DMS79 treated with DMSO at 0.1 percent for 48 hours (cell line): ENCODE measurements at places on chromosomes 4 and X.

- no peak for DNase-seq
Observed at GRCh38 chr4:86032476-86033022, 327.3 kb downstream of the MAPK10 start.

- peak; percentile 70 for DNase-seq
Observed at GRCh38 chr4:41420541-41420940, 117.4 kb upstream of the LIMCH1 start.

DNA sequence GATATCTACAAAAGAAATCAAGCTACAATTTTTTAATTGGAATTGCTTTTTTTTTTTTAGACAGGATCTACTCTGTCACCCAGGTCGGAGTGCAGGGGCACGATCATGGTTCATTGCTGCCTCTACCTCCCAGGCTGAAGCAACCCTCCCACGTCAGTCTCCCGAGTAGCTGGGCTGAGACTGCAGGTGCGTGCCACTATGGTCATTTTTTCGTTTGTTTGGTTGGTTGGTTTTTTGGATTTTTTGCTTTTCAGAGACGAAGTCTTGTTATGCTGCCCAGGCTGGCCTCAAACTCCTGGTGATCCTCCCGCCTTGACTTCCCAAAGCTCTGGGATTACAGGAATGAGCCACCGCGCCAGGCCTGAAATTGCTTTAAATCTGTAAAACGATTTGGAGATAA is 15.6 kb downstream of the RGN start:
- no peak for DNase-seq

GRCh38 chr4:2359591-2360395 is 58.7 kb downstream of the ZFYVE28 start:
- DNase-seq = no peak

DNA sequence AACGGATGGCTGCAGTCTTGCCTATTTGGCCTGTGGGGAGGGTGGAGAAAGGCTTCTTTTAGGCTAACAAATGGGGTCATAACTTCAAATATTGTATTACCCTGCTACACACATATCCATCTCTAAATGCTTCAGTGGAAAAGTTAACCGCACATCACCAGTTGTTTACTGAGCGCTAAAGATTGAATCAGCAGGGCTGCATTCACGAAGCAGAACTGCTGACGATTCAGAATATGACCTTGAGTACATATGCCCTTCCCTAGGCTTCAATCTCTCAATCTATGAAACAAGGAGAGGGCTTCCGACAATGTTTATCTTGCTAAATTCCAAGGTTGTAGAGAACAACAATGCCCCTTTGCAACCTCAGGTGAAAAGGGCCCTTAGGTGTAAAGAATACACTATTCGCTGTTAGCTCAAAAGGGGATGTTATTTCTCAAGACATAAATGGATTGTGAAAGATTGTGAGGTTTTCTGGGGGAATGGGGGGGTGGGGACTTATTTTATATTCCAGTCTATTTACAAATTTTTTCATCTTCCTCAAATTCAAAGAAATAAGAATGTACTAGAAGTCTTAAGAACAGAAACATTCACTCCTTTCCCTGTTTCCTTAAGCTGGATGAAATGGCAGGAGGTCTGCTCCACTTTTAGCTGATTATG is 2.6 kb upstream of the ATP6AP2 start:
- peak; percentile 6 for DNase-seq
